ENCODE measurements at places on chromosomes 6 and 20.
A peak's percentile ranks its signal among the peaks of the same experiment; 100 is the strongest.

DNA sequence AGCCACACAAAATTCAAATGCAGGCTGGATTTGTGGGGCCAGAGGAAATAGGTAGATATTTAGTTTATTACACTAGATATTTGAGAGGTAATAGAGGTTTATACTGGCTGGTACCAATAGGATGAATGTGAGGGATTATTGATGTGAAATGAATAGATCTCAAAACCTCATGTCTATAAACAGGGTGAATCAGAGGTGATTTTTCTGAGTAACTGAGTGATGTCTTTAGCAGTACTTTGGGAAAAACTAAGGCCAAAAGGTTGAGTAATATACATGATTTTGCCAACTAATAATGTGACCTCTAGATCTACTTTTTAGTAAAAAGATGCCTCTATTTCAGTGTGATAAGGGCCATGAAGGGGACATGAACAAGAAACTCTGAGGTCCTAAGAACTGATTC, 86.8 kb downstream of the HAO1 start:
- no peak for DNase-seq

- no peak for DNase-seq
Measured at GRCh38 chr20:2626853-2627541, 25.4 kb upstream of the NOP56 start.

DNA sequence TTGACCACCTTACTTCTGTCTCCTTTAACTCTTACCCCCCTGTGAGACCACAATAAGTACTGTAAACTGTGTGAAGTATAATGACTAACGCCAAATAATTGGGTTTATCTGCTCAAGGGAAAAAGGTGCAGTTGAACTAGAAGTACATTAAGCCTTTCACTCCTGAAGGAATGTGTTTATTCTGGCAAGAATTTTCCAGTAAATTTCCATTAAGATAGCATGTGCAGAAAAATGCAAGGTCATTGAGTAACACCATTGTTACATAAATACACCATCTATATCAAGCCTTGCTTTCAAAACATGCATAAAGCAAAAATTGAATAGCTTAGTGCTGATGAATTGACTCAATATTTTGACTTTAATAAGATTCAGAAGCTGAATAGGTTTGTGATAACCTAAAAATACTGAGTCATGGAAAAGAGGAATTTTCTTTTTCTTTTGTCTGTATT, 65.4 kb downstream of the ARHGAP18 start:
- no peak for DNase-seq

DNA sequence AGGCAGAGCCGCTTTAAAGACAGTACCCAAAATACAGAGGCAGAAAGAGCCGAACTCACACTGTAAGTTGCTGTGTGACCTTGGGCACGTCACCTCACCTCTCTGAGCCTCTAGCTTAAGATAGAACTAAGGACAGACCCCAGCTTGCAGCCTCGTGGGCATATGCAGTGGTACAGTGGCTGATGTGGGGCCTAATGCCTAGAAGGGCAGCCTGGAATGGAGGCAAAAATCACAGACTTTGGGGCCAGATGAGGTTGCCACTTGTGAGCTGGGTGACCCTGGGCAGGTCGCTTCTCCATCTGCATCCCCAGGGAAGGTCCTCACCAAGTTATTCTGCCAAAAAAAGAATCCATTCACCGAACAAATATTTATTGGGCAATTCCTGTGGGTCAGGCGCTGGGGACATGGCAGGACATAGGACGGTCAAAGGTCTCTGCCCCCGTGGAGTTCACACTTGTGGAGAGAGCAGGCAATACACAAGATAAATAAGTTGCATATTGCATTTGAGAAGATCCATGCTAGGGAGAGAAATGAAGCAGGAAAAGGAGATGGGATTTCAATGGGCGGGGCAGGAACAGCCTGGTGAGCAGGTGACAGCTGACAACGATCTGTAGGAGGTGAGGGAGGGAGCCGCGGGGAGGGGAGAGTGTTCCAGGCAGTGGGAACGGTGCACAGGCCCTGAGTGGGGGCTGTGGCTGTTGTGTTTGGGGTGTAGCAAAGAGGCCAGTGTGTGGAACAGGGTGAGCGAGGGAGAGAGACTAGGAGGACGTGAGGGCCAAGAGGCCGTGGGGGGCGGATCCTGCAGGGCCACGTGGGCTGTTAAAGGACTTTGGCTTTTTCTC, 115.2 kb downstream of the CEBPB start:
- DNase-seq: no peak

- DNase-seq: no peak
Measured at GRCh38 chr20:38271608-38272120, 11.1 kb upstream of the KIAA1755 start.

GRCh38 chr6:53854843-53855567, 60.2 kb downstream of the LRRC1 start:
- DNase-seq: no peak

- DNase-seq: no peak
Measured at GRCh38 chr6:107665382-107665781, 158.7 kb downstream of the SCML4 start.

DNA sequence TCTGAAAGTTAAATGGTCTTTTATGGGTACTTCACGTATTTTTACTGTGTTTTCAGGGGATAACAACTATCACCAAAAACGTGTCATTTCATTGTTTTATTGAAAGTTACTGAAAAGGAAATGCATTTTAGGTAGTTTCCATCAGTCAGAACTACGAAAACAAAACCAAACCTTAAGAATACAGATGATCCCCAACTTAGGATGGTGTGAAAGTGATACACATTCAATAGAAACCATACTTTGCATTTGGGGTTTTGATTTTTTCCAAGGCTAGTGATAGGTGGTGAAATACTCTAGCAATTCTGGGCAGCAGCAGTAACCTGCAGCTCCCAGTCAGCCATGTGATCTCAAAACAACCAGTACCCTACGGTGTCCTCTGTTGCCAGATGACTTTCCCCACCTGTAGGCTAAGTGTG, 25.9 kb upstream of the EFHC1 start:
- no peak for DNase-seq

GRCh38 chr20:36308353-36308752, 2.2 kb downstream of the DLGAP4 start:
- DNase-seq: no peak

GRCh38 chr20:11936157-11936556, 18.5 kb downstream of the BTBD3 start:
- DNase-seq: peak; percentile 98

GRCh38 chr6:35550437-35550836, 37.7 kb upstream of the TULP1 start:
- DNase-seq: no peak

DNA sequence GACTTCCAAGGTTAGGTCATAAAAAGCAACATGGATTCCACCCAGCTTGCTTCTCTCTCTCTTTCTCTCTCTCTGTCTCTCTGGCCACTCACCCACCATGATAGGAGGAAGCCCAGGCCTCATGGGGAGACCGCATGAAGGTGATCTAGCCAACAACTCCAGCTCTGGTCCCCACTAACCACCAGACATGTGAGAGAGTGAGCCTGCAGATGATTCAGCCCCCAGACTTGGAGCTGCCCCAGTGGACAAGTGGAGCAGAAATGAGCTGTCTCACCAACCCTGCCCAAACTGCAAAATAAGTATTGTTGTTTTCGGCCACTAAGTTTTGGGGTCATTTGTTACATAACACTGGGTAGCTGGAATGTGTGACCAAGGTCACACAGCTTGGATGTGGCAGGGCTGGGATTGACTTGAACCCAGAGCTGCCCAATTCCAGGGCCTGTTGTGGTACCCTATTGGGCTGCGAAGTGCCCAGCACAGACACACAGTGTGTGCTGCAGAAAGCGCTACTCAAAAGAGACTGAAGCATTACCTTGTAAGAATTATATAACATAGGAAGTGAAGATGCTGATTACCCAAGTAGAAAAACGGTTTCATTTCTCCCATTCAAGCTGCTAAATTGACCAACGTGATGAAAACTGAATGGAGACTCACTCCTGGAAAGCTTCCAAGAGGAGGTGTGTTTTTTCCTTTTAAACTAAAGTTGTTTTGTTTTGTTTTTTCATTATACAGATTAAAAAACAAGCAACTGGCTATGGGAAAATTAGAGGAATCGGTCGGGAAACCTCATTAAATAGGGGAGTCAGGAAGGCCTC, 9.1 kb upstream of the TLDC2 start:
- DNase-seq: no peak

- DNase-seq: no peak
Measured at GRCh38 chr6:71499667-71500066, 211.1 kb downstream of the OGFRL1 start.

DNA sequence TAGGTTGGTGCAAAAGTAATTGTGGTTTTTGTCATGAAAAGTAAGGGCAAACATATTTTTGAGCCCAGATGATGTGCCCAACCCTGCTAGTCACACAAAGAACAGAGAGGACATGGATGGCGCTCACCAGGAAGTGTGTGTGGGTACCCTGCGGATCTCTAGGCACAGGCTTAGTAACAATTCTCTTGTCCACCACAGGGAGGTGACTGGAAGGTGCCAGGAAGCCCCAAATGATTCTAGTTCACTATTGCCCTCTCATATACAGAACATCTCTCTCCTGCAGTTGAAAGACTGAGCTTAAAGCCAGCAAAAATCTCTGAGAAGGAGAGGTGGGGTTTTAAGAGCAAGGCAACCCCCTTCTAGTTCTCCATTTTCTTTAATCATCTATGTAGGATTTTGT, 272.1 kb upstream of the TAB2 start:
- DNase-seq: no peak
